ENCODE measurements at places on chromosomes 13 and 19.

GRCh38 chr13:91557328-91558090 lies 159.1 kb downstream of the GPC5 start:
- H3K27me3 ChIP-seq: no peaks in the 10 kb centered on the region
- H3K27ac ChIP-seq: no peak overlapping the region
- H3K4me3 ChIP-seq: no peak overlapping the region
- no peaks in the 10 kb centered on the region for H3K36me3 ChIP-seq
- no peaks in the 10 kb centered on the region for H3K4me1 ChIP-seq

- no peaks in the 10 kb centered on the region for H3K27me3 ChIP-seq
- no peak overlapping the region for H3K4me3 ChIP-seq
- peak overlapping the region; percentile 94 for H3K27ac ChIP-seq
- peaks cover 10% of the 10 kb centered on the region for H3K4me1 ChIP-seq
- H3K36me3 ChIP-seq: no peaks in the 10 kb centered on the region
Measured at GRCh38 chr19:41324231-41324702, 14.3 kb downstream of the CCDC97 start.

- no peak overlapping the region for H3K4me3 ChIP-seq
- no peaks in the 10 kb centered on the region for H3K36me3 ChIP-seq
- no peaks in the 10 kb centered on the region for H3K27me3 ChIP-seq
- no peaks in the 10 kb centered on the region for H3K4me1 ChIP-seq
- no peak overlapping the region for H3K27ac ChIP-seq
- DNase-seq: no peak
Measured at GRCh38 chr13:91134803-91135184, 212.7 kb upstream of the MIR17HG start.

DNA sequence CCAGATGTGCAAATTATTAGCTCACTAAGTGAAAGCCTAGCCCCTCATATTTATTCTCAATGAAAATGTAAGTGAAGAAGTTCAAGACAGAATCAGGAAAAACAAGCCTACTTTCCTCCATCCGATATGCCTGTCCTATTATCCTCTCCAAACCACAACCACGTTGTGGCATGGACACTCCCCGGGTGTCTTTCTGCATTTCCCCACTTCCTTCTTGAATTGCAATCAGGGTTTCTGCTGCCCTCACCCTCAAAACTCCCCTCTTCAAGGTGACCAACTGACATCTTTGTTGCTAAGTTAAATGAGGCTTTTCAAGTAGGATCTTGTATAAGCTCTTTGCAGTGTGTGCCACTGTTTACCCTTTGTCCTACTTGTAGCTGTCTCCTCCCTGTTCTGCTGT lies 11.8 kb downstream of the SLC25A30 start:
- H3K4me1 ChIP-seq: no peaks in the 10 kb centered on the region
- no peaks in the 10 kb centered on the region for H3K36me3 ChIP-seq
- no peaks in the 10 kb centered on the region for H3K27me3 ChIP-seq
- no peak overlapping the region for H3K4me3 ChIP-seq
- no peak overlapping the region for H3K27ac ChIP-seq

GRCh38 chr19:38617764-38618589 lies at the start of gene MAP4K1:
TSS of gene MAP4K1 (minus strand) at chr19:38617953. CDS start at chr19:38617895, 58 bp downstream.
- peaks cover 9% of the 10 kb centered on the region for H3K4me1 ChIP-seq
- H3K27ac ChIP-seq: peak within 1 kb of the TSS; percentile 90
- H3K4me3 ChIP-seq: peak within 1 kb of the TSS; percentile 87
- H3K36me3 ChIP-seq: no peaks in the 10 kb centered on the region
- DNase-seq: no peak

- H3K4me3 ChIP-seq: no peak overlapping the region
- H3K4me1 ChIP-seq: peaks cover 9% of the 10 kb centered on the region
- H3K27me3 ChIP-seq: no peaks in the 10 kb centered on the region
- no peaks in the 10 kb centered on the region for H3K36me3 ChIP-seq
- DNase-seq: no peak
Measured at GRCh38 chr19:38285567-38285966, 18.5 kb upstream of the C19orf33 start.

GRCh38 chr13:77325371-77325980 lies 1.4 kb downstream of the MYCBP2 start:
- peak overlapping the region; percentile 94 for H3K27ac ChIP-seq
- no peaks in the 10 kb centered on the region for H3K27me3 ChIP-seq
- H3K4me1 ChIP-seq: peaks cover 4% of the 10 kb centered on the region
- peak overlapping the region; percentile 88 for H3K4me3 ChIP-seq
- no peak for DNase-seq
- no peaks in the 10 kb centered on the region for H3K36me3 ChIP-seq

DNA sequence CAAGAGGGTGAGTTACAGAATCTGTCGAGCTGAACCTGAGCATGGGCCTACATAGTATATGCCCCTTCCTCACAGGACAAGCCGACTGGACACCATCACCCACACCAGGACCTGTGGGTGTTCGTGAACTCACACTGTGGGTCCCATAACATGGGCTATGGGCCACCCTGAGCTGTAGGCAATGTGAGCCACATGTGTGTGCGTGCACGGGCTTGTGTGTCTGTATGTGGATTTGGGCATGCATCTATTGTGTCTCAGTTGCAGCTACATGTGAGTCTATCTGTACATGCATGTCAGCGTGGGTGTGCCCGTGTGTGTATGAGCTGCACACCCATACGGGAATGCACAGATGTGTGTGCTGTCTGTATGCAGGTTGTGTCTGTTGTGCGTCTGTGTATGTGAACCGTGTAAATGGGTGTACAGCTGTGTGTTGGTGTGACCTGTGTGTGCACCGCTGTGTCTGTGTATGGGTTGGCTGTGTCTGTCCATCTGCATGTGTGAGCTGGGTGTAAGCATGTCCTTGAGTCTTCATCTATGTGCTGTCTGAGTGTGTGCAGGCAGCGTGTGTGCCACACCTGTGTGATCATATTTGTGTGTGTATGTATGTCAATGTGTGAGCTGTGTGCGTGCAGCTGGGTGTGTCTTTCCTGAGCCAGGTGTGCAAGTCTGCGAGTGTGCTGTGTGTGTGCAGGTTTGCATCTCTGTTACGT lies 1.7 kb downstream of the NOTCH3 start:
- no peaks in the 10 kb centered on the region for H3K4me1 ChIP-seq
- no peaks in the 10 kb centered on the region for H3K36me3 ChIP-seq
- peak overlapping the region; percentile 46 for H3K4me3 ChIP-seq
- peak overlapping the region; percentile 91 for H3K27ac ChIP-seq

GRCh38 chr19:51103926-51104341 lies 4.3 kb downstream of the CTU1 start:
- DNase-seq: no peak
- no peak overlapping the region for H3K27ac ChIP-seq
- no peaks in the 10 kb centered on the region for H3K36me3 ChIP-seq
- H3K4me3 ChIP-seq: no peak overlapping the region

DNA sequence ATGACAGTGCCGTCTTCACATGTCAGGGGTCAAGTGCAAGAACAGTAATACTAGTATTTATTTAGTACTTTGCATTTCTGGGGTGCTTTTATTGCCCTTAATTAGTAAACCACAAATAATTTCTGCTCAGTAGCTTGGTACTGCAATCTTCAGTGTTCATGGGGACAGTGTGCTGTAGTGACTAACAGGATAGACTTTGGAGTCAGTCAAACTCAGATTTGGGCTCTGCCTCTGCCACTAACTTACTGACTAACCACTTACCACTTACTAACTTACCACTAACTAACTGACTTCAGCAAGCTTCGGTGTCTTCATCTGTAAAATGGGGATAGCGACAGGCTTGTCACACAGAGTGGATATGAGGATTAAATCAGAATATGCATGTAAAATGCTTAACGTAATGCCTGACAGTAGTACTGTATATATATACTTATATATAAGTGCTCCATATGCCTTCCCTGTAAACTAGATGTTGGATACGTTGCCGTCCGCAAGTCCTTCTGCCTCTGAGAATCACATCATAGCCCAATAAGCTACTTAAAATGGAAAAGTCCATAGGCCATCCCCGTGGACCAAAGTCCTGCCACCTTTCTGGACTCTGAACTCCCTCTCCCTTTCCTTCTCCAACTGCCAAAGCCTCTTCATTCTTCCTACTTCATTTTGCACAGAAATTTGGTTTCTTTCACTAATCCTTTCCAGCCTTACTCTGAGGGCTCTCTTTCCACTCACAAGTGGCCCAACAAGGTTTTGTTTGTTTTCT lies 158.1 kb downstream of the ZIC5 start:
- no peak overlapping the region for H3K27ac ChIP-seq
- H3K36me3 ChIP-seq: no peaks in the 10 kb centered on the region
- no peak overlapping the region for H3K4me3 ChIP-seq
- H3K27me3 ChIP-seq: no peaks in the 10 kb centered on the region
- no peak for DNase-seq
- H3K4me1 ChIP-seq: no peaks in the 10 kb centered on the region

DNA sequence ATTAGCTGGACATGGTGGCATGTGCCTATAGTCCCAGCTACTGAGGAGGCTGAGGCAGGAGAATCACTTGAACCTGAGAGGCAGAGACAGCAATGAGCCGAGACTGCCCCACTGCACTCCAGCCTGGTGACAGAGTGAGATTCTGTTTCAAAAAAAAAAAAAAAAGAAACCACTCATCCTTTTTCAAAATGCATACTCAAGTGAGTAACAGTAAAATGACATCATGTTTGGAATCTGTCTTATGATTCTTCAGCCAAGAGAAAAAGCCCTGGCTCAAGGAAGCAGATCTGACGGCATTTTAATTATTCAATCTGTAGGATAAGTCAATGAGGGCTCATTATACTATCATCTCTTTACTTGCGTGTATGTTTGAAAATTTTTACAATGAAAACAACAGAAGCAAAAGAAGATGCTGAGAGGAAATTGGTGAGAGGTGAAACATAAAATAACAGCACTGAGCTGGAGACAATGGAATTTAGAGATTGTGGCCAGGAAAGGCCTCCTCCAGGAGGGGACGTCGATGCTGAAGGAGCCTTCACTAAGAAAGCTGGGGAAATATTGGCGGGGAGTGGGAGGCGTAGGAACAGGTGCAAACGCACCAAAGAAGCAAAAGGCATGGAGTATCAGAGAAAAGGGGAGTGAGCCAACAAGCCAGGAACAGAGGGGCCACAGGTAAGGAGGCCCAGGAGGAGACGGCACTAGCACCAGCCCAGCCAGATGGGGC lies 12.9 kb upstream of the CCNE1 start:
- DNase-seq: no peak
- H3K36me3 ChIP-seq: no peaks in the 10 kb centered on the region
- H3K4me3 ChIP-seq: no peak overlapping the region
- H3K4me1 ChIP-seq: no peaks in the 10 kb centered on the region
- H3K27me3 ChIP-seq: no peaks in the 10 kb centered on the region
